NCI-H460 (cell line): ENCODE measurements at places on chromosomes 2 and 18.

DNA sequence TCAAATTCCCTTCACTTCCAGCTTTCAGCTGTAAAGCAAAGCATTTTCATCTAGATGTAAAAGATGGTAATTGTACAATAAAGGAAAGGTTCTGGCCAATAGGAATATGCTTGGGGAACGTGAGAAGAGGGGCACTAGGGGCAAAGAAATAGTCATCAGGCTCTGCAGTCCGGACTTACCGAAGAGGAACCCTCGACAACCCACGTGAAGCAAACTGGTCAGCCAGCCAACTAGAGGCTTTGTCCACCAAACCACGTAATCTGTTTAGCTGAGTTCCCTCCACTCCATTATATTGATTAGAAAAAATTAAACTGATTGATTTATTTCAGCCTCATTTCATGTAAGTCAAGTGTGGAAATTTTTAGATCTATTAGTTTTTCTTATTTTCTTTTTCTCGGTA lies 300.4 kb upstream of the FANCL start:
- no peak for DNase-seq

DNA sequence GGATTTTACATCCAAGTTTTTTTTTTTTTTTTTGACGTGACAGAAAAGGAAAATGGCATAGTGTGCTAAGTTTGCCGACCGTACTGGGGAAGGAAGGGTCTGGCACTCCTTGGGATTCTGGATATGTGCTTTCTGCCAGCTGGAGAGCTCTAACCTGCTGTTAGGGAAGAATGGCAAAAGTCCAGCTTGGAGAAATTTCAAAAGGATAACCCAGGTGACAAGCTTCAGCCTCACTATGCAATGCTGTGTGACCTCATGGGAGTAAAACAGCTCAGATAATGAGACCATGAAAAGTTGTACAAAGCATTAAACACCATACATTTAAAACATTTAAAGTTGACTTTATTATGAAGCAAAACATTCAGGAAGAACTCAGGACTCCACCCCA lies 10.3 kb upstream of the GPR45 start:
- no peak for DNase-seq

DNA sequence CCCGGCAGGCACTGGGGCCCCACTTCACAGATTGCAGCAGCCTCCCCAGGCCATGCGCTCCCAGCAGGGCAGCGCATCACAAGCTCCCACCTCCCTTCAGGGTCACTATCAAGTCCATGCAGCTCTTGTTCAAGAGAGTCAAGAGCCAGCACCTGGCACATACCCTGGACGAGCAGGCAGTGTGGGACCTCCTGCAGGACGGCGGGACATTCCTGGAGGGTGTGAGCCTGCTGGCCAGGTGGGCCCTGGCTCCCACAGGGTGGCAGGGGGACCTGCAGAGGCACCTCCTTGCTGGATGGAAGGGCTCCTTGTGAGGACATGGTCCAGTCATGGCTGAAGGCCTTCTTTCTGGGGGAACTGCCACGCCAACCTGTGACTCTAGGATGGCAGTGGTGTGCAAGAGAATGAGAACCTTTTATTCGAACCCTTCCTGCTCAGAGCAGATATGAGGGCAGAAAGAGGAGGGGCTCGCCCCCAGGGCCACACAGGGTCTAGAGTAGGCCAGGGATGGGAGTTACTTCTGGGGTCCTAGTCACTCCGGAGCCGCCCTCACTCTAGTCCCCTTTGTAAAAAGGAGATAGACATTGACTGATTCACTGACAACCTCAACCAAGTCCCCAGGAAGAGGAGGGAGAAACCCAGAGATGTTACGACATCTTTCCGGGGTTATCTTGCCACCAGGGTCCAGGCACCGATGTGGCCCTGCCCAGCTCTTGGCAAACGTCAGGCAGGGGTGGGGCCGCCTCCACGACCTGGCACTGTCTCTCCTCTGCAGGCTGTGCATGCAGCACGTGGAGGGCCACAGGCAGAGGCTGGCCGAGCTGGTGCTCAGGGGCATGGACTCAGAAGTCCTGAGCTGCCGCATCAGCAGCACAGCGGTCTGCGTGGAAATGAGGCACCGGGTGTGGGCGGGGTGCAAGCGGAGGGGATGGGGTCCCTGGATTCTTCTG lies 31.3 kb downstream of the HJURP start:
- DNase-seq: no peak

GRCh38 chr2:21001225-21001946 lies 42.5 kb downstream of the APOB start:
- no peak for DNase-seq

GRCh38 chr18:78561757-78562510 lies 417.7 kb upstream of the SALL3 start:
- no peak for DNase-seq

- no peak for DNase-seq
Observed at GRCh38 chr2:237200462-237200861, 114.8 kb downstream of the COPS8 start.

DNA sequence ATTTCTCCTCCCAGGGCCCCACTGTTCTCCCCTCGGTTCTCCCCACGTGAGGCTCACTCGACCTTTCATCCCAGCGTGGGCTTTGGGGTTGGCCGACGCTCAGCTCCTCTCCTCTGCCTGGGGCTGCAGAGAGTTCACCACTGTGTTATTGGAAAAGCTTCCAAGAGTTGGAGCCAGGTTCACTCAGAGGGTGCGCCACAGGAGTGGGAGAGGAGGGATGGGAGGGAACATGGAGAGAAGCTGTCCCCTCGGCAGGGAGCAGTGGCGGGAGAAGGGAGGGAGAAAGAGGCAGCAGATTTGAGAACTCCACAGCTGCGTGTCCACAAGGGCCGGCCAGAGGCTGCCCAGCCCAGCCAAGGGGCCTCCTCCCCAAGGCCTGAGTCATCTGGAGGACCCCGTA lies 197.1 kb upstream of the SMAD2 start:
- no peak for DNase-seq

- DNase-seq: no peak
Observed at GRCh38 chr18:13643261-13643751, 83.1 kb downstream of the FAM210A start.
